ENCODE measurements at places on chromosomes 1 and 21.

- DNase-seq = no peak
These were observed 8.9 kb downstream of the COL16A1 start for GRCh38 chr1:31694964-31695313.

- DNase-seq = no peak
These were observed 230.6 kb downstream of the DSCAM start for GRCh38 chr21:40616377-40616704.

- DNase-seq = no peak
These were observed 346.7 kb downstream of the SMYD3 start for GRCh38 chr1:246160374-246160773.

GRCh38 chr1:213345621-213346020, 294.6 kb downstream of the RPS6KC1 start:
- no peak for DNase-seq

DNA sequence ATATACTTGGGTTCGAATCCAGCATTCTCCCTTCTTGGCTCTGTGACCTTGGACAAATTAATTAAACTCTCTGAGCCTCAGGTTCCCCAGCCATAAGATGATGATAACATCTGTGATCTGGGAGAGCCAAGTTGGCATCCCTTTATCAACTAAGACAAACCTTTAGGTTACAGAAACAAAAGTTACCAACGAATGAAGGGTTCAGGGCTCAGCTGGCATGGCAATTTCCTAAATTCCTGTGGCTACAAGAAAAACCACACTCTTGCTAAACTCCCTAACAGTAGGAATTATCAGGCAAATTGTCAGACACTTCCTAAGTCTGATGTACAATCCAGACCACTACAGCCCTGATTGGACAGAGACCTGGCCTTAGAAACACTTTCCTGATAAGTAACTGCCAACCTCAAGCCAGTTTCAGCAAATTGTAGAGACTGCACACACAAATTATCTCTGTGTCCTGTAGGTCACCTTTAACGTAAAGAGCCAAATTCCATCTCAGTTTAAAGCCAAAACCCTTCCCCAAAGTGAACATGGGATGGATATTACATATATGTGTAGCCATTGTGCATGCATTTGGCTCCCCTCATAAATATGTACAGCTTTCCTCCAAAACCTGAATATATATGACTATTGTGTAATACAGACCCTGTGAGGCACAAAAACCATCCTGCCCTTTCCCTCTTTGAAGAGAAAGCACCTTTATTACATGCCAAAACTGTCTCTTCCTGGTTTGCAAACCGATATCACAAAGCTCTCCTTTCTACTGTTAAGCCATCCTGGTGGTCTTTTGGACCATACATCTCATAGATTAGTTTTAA, 39.5 kb upstream of the EDARADD start:
- DNase-seq = no peak

GRCh38 chr1:9455487-9456234, 83.6 kb upstream of the SLC25A33 start:
- DNase-seq = peak; percentile 45

GRCh38 chr1:172487550-172487949, 43.7 kb upstream of the PIGC start:
- DNase-seq = no peak

GRCh38 chr1:157996433-157996832, 3.0 kb downstream of the KIRREL1 start:
- DNase-seq = no peak

DNA sequence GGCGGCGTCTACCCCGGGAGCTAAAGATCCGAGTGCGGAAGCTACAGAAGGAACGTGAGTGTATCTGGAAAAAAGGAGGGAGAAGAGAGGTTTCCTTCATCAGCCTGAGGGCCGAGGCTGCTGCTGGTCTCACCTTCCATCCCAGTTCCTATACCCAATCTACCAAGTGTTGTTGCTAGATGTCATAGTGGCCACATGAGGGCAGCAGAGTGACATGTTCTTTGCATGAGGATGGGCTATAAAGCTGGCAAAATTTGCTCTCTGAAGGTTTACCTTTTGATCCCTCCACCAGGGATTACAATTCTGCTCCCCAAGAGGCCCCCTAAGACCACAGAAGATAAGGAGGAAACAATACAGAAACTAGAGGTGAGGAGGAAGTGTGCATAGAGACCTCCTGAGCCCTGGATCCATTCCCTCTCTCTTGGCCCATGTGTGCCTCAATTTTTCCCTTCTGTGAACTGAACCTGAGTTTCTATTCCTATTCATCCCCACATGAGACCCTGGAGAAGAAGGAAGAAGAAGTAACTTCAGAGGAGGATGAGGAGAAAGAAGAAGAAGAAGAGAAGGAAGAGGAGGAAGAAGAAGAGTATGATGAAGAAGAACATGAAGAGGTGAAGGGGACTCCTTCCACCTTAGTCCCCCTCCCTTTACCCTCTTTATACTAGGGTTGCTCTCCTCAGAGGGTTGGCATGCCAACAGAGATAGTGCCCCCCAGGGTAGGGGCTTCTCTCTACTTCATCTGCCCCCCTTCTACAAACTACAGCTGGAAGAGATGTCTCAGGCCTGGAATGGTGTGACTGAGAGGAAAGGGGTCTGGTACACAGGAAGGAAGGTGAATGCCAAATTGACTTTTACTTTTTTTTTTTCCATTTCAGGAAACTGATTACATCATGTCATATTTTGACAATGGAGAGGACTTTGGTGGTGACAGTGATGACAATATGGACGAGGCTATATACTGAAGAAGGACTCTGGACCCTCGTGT, 13.3 kb downstream of the POLR3GL start:
- peak; percentile 79 for DNase-seq

- DNase-seq = peak; percentile 78
These were observed 10.7 kb downstream of the OPTC start for GRCh38 chr1:203504400-203505250.

DNA sequence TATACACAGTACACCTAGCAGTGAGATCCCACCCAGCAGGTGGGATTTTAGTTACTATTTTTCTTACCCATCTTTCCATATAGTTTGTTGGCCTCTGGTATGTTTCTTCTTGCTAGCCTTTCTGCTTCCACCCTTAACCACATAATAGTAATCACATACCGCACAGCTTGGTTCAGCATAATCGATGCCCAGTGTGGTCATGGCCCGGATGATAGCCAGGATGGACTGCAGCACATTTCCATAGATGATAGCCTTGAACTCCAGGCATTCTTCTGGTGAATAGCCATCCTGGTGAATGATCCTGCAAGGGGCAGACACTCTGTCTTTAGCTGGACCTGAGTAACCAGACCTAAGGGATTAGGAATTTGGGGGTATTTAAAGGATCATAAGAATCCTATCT, 9.5 kb downstream of the GNAT2 start:
- DNase-seq = no peak

- no peak for DNase-seq
These were observed 23.1 kb downstream of the USP24 start for GRCh38 chr1:55192093-55192492.

GRCh38 chr1:38529391-38529790, 330.2 kb downstream of the RRAGC start:
- DNase-seq = no peak

DNA sequence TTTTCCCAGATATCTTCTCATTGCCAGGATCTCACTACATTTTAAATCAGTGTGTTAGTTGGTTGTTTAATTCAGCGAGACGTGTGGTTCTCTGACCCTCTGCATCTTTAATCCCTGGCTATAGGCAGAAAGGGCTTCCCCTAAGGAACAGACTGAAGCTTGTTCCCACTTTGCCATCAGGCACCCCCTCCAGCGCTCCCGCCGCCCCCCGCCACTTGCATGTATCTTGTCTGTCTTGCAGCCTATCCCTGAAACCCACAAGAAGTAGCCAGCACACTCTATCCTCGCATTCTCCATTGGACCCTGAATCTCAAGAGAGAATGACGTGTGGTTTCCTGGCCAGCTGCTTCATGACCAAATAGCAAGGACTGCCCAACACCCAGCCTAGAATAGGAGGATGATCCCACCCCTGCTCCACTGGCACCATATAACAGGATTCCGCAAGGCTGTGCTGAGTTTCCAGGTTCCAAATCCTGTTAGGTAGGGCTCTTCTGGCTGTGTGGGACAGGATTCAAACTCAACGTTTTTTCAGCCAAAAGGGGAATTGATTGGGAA, 7.8 kb downstream of the CLDN19 start:
- no peak for DNase-seq

DNA sequence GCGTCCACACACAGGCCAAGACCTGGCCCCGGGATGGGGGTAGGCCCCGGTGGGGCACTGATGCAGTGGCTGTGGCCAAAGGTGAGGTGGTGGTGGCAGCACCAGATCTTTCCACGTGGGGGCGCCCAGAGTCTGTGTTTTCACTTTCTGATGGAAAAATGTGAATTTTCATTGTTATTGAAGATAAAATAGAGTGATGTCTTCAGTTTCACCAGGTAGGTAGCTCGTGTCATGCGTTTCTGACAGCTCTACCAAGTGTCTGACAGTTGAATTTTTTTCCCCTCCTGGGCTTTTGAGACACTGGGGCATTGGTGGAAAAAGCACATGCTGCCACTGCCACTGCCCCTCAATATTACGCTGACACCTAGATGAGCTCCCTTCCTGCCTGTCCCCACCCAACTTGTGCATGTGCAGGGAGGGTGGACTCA, 40.0 kb upstream of the MAGOH start:
- DNase-seq = peak; percentile 59

DNA sequence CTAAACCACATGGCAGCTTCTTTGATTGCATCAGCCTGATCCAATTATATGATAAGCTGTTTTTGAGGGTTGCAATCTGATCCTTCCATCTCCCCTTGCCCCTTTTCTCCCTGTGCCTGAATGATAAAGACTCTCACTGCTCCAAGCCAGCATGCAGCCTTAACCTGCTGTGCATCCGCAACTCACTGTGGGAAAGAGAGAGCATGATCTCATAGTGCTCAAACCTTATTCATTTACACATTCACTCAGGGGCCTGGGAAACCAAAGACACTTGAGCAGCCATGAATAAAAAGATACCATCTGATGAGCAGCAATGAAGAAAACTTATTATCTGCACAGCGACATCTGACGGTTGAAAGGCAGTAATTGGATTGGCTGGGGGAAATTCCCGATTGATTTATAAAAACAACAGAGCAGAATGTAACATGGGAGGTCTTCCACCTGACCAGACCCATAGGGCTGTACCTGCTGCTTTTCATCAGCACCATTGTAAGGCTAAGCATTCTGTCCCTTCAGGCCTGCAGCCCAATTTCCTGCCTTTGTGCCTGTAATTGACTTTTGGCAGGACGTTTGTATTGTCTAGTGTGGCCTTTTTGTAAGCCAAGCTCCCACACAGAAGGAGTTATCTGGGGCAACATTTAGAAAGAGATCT, 62.5 kb downstream of the KIAA0040 start:
- no peak for DNase-seq

- DNase-seq = no peak
These were observed 55.1 kb upstream of the FASLG start for GRCh38 chr1:172603816-172604215.

DNA sequence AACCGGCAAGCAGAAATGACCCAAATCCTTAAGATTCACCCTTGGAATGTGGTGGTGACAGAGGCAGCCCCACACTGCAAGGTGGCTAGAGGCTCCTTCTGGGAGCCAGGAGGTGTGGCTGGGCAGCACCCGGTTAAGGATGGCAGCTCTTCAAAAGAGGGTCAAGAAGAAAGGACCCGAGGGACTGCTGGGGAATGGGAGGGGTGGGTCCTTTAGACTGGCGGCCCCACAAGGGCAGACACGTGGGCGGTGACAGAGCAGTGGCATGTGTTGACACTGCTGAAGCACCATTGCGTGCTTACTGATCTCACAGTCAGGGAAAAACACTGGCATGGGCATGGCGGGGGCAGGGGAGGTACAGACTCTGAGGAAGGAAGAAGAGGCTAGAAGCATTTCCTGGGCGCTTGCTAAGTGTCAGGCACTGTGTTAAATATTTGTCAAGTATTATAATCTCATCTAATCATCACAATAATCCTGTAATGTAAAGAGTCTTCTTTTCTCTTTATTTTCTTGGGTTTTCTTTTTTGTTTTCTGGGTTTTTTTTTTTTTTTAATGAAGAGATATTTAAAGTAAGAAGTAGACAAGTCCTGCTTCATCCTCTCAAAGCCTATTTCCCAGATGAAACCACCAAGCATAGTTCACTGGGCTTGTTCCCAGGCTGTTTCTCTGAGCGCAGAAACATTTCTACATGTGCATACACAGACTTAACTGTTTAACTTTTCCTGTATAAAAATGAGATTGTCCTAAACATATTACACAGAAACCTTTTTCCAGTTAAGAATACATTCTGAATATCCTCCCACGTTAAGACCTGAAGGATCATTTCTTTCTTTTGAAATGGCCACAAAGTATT, 165.8 kb upstream of the EDN2 start:
- no peak for DNase-seq

GRCh38 chr1:163201906-163202305, 810 bp downstream of the RGS5 start:
- no peak for DNase-seq

- DNase-seq = no peak
These were observed 11.3 kb upstream of the LRRC8D start for GRCh38 chr1:89809556-89809955.

DNA sequence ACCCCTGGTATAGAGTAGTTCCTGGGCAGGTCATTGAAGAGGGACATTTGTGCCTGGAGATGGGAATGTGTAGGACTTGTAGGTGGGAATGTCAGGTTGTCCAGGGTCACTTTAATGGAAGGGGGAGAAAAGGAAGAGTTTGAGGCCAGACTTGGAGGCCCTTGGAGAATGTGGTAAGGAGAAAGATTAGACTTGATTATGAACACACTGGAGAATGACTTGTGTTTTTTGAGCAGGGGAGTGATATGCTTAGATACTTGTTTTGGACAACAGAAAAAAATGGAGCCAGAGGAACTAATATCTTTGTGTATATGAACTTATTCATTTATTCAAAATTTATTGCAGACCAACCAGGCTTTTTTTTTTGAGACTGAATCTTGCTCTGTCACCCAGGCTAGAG, 17.9 kb downstream of the ELAPOR1 start:
- no peak for DNase-seq

- no peak for DNase-seq
These were observed 20.6 kb downstream of the WASF2 start for GRCh38 chr1:27469334-27469733.

DNA sequence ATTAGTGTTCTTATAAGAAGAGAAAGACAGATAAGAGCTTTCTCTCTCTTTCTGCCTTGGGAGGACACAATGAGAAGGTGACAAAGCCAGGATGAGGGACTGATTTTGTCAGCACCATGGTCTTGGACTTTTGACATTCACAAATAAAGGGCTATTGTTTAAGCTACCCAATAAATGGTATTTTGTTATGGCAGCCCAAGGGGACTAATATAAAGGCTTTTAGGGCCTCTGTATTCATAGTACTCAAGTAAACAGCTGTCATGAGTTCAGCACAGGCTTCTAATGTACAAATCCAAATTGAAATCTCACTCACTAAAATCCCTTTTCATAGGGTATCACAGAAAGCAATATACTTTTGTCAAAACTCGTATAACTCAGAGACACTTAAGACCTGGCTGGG, 242.7 kb downstream of the FAF1 start:
- no peak for DNase-seq

DNA sequence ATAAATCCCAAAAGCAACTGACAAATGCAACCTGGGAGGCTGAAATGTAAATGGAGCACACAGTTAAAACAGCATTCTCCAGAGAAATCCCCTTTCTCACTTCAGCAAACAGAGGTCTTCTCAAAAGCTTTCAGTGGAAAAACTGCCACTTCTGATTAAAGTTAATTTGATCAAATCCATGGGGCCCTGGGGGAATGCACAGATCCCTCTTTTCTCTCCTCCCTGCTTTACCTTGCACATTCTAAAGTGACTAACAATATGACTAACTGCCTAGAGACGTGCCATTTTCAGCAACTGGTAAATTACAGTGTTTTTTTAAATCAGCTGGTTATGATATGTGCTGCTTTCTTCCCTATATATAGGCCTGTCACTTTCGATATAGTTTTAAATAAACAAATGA, 142.5 kb downstream of the RERE start:
- no peak for DNase-seq

Data from stimulated activated naive CD4-positive, alpha-beta T cell (primary cell).